ENCODE measurements at places on chromosomes 16 and 17.
A peak's percentile ranks its signal among the peaks of the same experiment; 100 is the strongest.

DNA sequence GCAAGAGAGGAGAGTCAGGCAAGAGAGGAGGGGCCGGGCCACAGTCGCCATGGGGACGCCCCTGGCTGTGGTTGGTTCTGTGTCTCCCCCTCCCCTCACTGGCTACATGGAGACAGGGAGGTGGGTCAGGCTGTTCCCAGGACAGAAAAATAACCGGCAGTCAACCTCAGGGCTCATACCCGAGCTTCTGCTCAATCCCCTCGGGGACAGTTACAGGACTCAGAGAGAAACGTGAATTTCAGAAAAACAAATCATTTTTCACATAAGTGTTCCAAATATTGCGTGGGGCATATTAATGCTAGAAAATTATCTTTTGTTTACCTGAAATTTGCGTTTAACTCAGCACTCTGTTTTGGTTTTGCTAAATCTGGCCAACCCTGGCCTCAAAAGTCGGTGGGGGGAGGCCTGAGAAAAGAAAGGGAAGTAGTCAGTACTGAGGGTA is 22.2 kb upstream of the CPSF4L start:
- no peak for DNase-seq

- no peak for DNase-seq
Measured at GRCh38 chr17:50778471-50778870, 11.2 kb upstream of the ANKRD40CL start.

GRCh38 chr17:41617136-41617535 is 4.6 kb upstream of the KRT16 start:
- no peak for DNase-seq

GRCh38 chr16:79316004-79316458 is 284.5 kb downstream of the MAF start:
- DNase-seq, result peak; percentile 33

DNA sequence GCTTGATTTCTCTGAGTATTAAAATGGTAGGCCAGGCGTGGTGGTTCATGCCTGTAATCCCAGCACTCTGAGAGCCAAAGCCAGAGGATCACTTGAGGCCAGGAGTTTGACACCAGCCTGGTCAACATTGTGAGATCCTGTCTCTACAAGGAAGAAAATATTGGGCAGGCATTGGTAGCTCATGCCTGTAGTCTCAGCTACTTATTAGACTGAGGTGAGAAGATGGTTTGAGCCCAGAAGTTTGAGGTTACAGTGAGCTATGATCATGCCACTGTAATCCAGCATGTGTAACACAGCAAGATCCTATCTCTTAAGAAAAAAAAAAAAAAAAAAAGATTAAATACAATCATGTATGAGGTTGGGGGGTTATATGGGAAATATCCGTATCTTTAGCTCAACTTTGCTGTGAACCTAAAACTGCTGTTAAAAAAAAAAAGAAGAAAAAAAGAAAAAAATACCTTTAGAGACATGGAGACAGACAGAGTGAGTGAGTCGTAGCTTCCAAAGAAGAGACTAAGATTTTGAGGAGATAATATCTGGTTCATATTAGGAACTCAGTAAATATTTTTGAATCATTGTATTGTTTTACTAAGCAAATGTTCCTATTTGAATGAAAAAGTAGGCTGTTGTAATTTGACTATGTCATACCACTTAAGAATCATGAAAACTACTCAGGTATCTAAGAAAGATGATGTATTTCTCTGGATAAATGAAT is 325.7 kb upstream of the TBX2 start:
- DNase-seq, result no peak

- DNase-seq, result no peak
Measured at GRCh38 chr17:37717627-37718323, 27.1 kb downstream of the HNF1B start.

DNA sequence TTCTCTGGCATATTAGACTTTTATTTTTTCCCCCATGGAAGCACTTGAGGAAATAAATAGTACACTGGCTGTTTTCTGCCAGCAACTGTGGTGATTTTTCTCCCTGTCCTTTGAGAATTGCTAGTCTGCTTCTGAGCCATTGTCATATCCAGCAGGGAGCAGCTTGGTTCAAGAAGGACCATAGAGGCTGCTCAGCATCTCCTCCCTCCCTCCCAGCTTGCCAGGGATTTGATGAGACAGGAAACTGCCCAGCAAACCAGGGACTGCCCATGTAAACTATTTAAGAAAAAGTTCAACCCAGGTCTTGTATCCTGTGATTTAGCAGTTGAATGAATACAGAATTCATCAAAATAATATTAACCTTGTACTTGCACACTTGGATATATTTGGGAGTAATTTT is 39.5 kb downstream of the CYB5B start:
- DNase-seq, result no peak

Data from stimulated activated CD4-positive, alpha-beta T cell treated with anti-CD3 and anti-CD28 coated beads, Interleukin-15, amount 100 ng/mL, for 1 hour (primary cell).